ENCODE measurements at places on chromosomes 2 and 18. TPM values are rescaled to one million over a fixed set of nuclear protein-coding genes. Genes with fewer than 3 reads are reported as not detected.

The VRK2 gene
- 6.1 TPM for total RNA-seq

The SLC14A1 gene
- total RNA-seq = 3.7 TPM

The RIT2 gene
- 29.3 TPM for total RNA-seq

The ANKAR gene
- 52.2 TPM for total RNA-seq

The C2orf78 gene
- total RNA-seq = not detected

The HOXD13 gene
- not detected for total RNA-seq

The RBKS gene
- 3.7 TPM for total RNA-seq

The TPRKB gene
- total RNA-seq = 43.2 TPM

The LCT gene
- total RNA-seq = not detected

Measured in frontal cortex (tissue), 4 donors.